ENCODE measurements at places on chromosomes 4 and X.

- DNase-seq: no peak
Measured at GRCh38 chr4:113368056-113368455, 318.6 kb downstream of the ANK2 start.

DNA sequence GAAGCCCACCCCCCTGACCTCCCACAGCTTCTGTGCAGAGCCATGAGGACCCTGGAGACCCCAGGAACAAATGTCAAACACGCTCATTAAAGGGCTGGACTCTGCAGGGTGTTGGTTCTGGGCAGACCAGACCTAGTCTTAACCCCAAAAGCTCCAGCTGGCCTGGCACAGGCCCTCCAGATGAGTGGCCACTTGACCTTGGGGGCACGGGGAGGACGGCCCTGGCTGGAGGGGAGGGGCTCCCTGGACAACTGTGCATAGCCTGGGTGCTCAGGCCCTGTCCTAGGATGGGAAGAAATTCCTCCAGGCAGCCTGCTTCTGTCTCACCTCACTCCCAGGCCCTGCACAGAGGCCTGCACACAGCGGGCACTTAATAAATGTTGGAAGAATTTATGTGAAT, 9.4 kb downstream of the ADRA2C start:
- DNase-seq: no peak

DNA sequence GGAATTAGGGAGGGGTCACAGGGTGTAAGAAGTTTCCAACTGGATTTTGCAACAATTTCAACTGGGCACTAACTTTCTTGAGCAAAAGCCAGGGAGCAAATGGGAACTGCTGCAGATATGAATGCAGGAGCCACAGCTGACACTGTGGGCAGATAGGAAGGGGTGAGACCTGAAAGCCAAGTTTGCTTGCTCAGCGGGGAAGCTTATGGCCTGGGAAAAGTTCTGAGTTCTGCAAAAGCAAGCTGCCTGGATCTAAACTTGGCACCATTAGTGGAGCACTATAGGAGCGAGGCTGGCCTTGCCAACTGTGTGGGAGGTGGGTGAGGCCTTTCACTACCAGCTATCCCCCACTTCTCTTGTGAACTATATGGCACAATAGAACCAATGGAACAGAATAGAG, 11.1 kb downstream of the CYSLTR1 start:
- no peak for DNase-seq

GRCh38 chr4:152352622-152353116, 183.2 kb downstream of the FBXW7 start:
- peak; percentile 87 for DNase-seq

- DNase-seq: no peak
Measured at GRCh38 chr4:156362581-156362980, 408.9 kb upstream of the CTSO start.

- no peak for DNase-seq
Measured at GRCh38 chr4:153205757-153206156, 1.5 kb downstream of the TRIM2 start.

GRCh38 chrX:72107841-72108595, 23.7 kb downstream of the RTL5 start:
- no peak for DNase-seq

DNA sequence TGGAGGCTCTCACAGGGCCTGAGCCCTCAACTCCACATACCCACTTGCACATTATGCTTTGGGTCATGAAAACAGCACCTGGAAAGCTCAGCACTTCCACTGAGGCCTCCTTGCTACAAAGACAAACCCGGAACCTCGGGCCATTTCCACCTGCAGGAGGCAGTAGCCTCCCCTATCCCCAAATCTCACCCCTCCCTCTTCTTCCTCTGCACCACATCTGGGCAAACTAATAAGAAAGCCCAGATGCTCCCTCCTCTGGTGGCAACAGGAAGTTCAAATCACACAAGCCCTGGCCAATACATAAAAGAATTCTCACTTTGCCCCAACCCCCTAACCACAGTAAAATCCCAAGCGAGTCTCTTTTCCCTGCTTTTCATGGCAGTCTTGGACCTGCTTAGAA, 136.4 kb downstream of the MAPK10 start:
- no peak for DNase-seq

DNA sequence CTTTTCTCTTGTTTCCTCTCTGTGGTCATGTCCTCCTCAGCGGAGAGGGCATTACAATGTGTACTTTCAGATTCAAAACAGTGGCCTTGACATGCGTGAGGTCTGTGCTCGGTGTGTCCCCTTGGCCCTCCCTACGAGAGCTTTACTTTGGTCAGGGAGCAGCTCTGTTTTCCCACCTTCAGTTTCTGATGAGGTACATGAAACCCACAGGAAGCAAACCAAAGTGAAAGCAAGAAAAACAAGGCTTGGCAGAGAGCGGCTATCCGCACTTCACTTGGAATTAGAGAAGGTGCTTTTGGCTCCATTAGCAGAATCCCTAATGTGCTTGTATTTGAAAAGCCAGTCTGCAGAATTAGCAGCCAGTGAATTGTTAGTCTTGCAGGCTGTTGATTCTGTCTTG, 19.5 kb upstream of the BOD1L1 start:
- no peak for DNase-seq

DNA sequence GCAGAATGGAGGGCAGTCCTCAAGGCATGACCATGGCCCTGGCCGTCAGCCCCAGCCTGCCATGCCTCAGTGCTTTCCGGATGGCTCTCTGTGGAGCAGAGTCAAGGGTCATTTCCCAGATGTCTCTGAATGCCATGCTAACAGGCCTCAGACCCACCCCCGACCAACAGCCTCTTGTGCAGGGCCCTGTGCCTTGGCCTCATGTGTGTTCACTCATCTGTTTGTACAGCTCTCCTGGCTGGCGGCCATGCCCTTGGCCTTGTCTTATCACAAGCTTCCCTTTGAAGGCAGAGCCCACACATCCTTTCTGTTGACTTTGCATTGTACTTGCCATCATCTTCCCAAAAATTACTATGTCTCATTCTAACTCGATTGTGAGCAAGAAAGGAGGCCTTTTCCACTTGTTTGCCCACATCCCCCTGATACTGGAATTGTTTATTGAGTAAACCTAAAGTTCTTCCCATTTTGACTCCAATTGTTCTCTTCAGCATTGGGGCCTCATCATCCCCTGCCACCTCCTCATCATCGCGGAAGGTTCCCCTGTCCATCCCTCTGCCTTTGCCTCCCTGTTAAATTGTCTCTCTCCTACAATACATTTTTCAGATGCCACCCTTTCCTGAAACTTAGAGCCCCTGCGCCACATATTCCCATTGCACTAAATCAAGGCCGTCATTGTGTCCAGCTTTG, 6.3 kb downstream of the CA5B start:
- no peak for DNase-seq

DNA sequence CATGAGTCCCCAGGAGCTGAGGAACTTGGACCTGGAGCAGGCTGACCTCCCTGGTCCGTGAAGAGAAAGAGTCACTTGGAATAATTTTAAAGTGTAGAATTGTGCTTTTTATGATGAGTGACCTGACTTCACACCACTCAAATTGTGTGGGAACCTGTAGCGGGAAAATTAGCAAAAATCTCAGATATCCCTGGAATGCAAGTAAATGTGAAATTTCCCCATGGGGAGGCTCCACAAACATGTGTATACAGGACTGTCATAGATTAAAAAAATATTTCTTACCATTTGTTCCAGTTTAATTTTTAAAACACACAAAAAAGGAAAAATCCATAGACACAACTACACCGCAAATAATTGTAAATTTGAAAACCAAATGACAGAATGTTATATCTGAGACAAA, 1079.6 kb upstream of the PABPC4L start:
- DNase-seq: no peak

- DNase-seq: no peak
Measured at GRCh38 chr4:168522829-168523489, 26.1 kb downstream of the PALLD start.

GRCh38 chr4:150126864-150127203, 48.6 kb downstream of the DCLK2 start:
- no peak for DNase-seq

GRCh38 chr4:184898793-184899192, 73.0 kb upstream of the ACSL1 start:
- DNase-seq: no peak

DNA sequence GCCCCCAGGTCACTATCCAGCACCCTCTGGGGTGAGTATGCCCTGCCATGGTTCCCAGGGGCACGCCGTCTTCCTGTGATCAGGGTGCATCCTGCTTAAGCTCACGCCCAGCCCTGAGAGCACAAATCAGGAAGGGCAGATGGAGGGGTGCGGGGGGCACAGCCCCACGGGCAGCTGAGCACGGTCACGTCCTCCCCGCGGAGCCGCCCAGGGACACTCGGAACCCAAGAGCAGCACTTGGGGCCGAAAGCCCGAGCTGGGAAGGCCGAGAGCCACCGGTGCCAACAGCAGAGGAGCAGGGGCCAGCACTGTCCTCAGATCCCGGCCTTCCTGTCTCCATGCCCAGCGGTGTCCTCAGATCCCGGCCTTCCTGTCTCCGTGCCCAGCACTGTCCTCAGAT, 21.5 kb downstream of the NELFA start:
- DNase-seq: no peak

DNA sequence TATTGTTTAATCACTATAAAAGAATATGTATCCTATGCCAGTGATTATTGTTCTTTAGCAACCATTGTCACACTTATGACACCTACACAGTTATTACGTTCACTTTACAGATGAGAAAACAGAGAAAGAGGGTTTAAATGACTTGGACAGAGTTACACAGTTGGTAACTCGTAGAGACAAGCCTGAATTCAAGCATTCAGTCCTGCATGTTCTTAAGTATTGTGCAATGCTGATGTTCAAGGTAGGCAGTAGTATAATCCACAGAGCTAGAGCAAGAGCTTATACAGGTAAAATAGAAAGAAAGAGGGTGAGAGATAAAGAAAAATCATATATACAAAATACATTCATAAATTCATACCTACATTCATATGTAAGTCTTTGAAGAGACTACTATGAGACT, 249.8 kb upstream of the ANXA10 start:
- no peak for DNase-seq

- no peak for DNase-seq
Measured at GRCh38 chr4:114180481-114180880, 201.0 kb upstream of the ARSJ start.

DNA sequence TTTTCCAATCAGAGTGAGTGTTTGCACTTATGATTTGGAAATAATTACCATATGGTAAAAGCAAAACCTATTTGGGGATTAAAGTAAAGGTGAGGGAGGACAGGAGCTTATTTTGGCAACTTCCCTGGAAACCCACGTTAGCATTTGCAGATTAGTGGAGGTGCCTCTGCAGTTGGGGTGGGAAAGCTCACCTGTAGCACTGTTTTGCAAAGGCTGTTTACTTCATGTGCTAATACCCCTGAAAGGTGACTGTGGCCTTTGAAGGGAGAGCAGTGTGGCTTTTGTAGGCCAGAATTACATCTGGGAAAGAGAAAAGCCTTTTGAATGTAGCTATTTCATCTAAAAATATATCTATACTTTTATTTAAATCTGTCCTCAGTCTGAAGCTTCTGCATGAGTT, 9.4 kb downstream of the SUPT20HL1 start:
- no peak for DNase-seq

DNA sequence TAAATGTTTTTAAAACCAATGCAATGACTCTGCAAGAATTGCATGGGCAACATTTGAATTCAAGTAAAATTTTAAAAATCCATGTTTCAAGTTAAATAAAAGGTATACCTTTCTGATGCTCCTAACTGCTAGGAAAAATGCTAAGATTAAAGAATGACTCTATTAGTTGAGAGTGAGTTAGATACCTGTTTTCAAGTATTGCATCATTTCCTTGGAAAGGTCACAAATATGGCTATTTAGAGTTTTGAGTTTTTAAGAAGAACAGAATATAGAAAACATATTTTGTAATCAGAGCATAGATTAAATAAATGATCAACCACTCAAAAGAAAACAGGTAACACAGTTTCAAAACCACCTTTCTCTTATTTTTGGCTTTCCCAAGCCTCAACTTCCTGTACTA, 18.3 kb upstream of the NPY2R start:
- no peak for DNase-seq

DNA sequence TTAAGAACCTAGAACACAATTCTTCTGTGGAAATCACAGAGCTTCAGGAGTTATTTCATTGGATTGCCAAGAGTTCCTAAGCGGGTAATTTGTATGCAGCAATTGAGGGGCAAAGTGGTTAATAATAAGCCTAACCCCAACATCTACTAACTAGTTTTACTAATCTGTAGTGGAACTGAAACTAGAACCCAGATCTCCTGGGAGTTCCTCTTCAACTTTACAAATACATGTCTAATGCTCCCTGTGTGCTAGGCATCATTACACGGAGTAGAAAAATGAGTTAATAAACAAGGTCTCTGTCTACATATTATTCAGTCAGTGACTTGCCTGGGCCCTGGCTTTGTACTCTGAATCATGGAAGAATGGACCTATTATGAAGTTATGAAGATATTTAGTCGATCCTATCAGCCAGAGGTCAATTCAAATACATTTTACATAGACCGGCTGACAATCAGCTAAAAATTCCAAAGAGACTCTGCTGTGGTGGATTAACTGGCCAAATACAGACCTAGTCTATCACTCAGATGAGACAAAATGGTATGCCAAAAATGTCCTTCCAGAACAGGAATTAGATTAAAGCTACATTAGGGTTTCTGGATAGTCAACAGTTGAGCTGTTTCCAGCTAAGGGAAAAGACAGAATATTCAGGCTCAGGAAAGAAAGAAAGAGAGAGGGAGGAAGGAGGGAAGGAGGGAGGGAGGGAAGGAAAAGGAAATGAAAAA, 326.0 kb downstream of the FBXW7 start:
- DNase-seq: no peak

DNA sequence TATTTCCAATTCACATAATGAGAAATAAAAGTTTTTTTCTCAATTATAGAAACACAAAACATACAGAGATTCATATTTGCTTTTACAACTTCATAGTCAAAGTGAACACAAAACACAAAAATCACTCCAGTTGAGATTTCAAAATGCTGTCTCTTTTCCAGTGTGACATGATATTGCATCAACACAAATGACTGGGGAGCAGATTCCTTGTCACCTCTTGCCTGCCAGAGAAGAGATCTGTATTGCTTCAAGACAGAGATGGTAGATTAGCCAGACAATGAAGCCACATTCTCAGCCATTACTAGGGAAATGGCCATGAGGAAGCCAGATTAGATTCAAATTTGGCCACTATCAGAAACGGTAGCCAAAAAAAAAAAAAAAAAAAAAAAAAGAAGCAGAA, 2313.1 kb upstream of the AGA start:
- DNase-seq: no peak

- no peak for DNase-seq
Measured at GRCh38 chrX:16213961-16214360, 46.7 kb downstream of the MAGEB17 start.

GRCh38 chrX:36241397-36241796, 321.9 kb downstream of the CFAP47 start:
- DNase-seq: no peak

- DNase-seq: no peak
Measured at GRCh38 chr4:173264245-173264644, 69.9 kb downstream of the HMGB2 start.

- DNase-seq: no peak
Measured at GRCh38 chrX:134541906-134542305, 81.9 kb downstream of the HPRT1 start.

GRCh38 chr4:111283066-111283677, 660.3 kb upstream of the PITX2 start:
- peak; percentile 11 for DNase-seq
